ENCODE measurements at places on chromosomes 5 and 9.

DNA sequence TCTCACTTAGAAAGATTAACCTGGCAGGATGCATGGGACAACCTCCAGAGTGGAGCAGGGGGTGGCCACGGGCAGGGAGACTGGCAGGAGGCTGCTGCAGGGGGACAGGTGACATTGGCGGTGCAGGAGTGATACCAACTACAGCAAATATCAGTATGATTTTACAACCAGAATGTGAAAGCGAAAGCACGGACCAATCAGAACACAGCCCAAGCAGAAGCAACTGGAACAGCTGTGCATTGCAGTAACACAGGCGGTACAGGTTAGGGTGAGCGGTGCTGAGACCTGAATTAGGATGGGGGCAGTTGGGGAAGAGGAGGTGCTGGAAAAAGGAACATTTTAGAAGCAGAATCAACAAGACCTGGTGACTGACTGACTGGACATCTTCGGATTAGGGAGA lies 29.3 kb downstream of the POLR1E start:
- H3K4me1 ChIP-seq, result peaks cover 11% of the 10 kb centered on the region
- H3K4me3 ChIP-seq, result no peak overlapping the region
- H3K27ac ChIP-seq, result no peak overlapping the region
- no peaks in the 10 kb centered on the region for H3K36me3 ChIP-seq
- no peaks in the 10 kb centered on the region for H3K27me3 ChIP-seq

- no peak overlapping the region for H3K27ac ChIP-seq
- H3K27me3 ChIP-seq, result no peaks in the 10 kb centered on the region
- no peak overlapping the region for H3K4me3 ChIP-seq
Measured at GRCh38 chr5:78659114-78659513, 10.5 kb upstream of the LHFPL2 start.

- no peaks in the 10 kb centered on the region for H3K4me1 ChIP-seq
- DNase-seq, result peak; percentile 37
Measured at GRCh38 chr9:32968101-32969011, 33.1 kb downstream of the APTX start.

GRCh38 chr9:69122082-69122548 lies 52.0 kb upstream of the TJP2 start:
- peak; percentile 68 for DNase-seq
- H3K4me3 ChIP-seq, result peak overlapping the region; percentile 81
- no peaks in the 10 kb centered on the region for H3K27me3 ChIP-seq
- H3K4me1 ChIP-seq, result peaks cover 7% of the 10 kb centered on the region
- H3K36me3 ChIP-seq, result no peaks in the 10 kb centered on the region
- H3K27ac ChIP-seq, result peak overlapping the region; percentile 49

- no peaks in the 10 kb centered on the region for H3K27me3 ChIP-seq
- H3K27ac ChIP-seq, result no peak overlapping the region
- no peaks in the 10 kb centered on the region for H3K4me1 ChIP-seq
- no peaks in the 10 kb centered on the region for H3K36me3 ChIP-seq
- no peak overlapping the region for H3K4me3 ChIP-seq
Measured at GRCh38 chr5:150945486-150945885, 40.7 kb upstream of the ZNF300 start.

DNA sequence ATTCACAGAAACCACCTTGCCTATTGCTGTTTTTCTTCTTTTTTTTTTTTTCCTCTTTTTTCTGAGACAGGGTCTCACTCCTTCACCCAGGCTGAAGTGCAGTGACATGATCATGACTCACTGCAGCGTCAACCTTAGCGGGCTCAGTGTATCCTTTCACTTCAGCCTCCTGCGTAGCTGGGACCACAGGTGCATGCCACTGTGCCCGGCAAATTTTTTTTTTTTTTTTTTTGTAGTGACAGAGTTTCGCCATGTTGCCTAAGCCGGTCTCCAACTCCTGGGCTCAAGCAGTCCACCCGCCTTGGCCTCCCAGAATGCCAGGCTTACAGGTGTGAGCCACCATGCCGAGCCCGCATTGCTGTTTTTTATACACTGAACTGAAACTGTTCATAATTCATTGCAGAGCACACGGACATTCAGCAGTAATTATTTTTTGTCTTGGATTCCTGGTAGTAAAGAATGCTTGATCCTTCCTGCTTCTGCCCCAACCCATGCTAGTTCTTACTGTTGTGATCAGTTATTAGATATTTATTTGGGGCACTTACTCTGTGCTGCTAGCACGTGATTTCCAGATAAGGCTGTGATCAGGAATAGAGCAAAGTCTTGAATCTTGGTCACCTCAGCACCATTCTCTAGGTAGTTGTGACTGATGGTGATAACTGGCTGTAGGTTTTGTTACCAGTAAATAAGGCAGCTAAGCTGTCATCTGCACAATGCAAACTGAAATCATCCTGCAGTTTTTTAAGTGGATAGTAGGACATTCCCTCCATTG lies 14.0 kb downstream of the MAP3K1 start:
- H3K27me3 ChIP-seq, result no peaks in the 10 kb centered on the region
- peak; percentile 32 for DNase-seq

DNA sequence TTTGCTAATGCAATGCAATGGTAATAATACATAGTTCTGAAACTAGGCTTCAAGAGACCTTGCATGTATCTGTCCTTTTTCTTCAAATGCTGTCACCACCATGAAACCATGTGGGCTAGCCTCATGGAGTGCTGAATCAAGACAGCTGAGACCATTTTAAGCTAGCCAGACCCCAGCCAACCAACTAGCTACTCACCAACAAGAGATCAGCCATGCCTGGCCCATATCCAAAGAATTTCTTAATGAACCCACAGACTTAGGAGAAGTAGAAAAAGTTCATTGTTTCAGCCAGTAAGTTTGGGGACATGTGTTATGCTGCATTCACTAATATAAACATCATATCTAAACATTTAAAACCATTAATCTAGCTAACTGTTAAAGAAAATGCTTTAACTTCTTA lies 139.8 kb upstream of the EDIL3 start:
- H3K36me3 ChIP-seq, result no peaks in the 10 kb centered on the region
- no peaks in the 10 kb centered on the region for H3K4me1 ChIP-seq
- H3K4me3 ChIP-seq, result no peak overlapping the region
- no peak for DNase-seq

DNA sequence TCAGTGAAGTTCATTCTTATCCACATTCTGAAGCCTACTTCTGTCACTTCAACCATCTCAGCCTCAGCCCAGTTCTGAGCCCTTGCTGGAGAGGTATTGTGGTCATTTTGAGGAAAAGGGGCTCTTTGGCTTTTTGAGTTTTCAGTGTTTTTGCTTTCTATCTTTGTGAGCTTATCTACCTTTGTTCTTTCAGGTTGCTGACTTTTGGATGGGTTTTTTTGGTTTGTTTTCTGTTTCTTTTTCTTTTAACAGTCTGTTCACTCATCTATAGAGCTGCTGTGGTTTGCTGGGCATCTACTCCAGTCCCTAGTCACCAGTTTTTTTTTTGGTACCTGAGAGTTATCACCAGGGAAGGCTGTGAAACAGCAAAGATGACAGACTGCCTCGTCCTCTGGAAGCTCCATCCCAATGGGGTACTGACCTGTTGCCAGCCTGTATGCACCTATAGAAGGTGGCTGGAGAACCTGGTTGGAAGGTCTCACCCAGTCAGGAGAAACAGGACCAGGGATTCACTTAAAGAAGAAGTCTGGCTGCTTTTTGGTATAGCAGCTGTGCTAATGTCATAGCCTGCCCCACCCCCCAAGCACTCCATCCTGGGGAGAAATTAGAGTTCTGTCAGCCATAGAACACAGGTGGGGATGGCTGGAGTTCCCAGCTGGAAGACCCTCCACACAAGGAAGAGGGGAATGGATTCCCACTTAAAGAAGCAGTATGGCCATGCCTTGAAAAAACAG lies 138.6 kb upstream of the TSLP start:
- DNase-seq, result no peak
- no peaks in the 10 kb centered on the region for H3K4me1 ChIP-seq
- H3K27ac ChIP-seq, result no peak overlapping the region

- no peak overlapping the region for H3K4me3 ChIP-seq
- no peaks in the 10 kb centered on the region for H3K27me3 ChIP-seq
- no peaks in the 10 kb centered on the region for H3K36me3 ChIP-seq
- DNase-seq, result no peak
- no peak overlapping the region for H3K27ac ChIP-seq
Measured at GRCh38 chr9:36970007-36970888, 63.8 kb downstream of the PAX5 start.

DNA sequence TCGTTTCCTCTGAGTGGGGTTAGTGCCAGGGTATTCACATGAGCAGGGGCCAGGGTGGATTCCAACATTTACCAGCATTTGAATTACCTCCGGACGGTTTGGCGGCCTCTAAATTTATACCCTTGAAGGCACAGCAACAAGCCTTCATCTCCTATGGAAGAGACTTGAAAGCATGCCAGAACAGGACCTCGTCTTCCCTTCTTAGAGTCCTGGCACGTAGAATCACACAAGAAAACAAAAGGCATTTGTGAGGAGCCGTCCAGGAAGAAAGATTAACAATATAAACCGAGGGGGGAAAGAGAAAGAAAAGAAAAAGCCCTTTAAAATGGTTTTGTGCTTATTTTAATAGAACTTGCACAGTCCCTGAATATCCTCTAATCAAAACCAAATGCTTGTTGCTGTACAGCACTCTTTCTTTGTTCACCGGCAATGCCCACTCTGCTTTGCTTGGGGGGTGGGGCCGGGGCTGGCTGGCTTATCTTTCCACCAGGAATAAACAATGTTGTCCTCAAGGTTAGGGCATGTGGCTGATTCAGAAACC lies 575.8 kb upstream of the ZNF462 start:
- no peaks in the 10 kb centered on the region for H3K27me3 ChIP-seq
- no peaks in the 10 kb centered on the region for H3K4me1 ChIP-seq
- no peak overlapping the region for H3K4me3 ChIP-seq
